ENCODE measurements at places on chromosomes 11 and 22.

- peak; percentile 89 for DNase-seq
These were observed at the start of gene MFNG for GRCh38 chr22:37486224-37486845. Gene MFNG, minus strand, starts transcription at chr22:37486384. Its CDS starts 207 bp downstream, at chr22:37486177.

DNA sequence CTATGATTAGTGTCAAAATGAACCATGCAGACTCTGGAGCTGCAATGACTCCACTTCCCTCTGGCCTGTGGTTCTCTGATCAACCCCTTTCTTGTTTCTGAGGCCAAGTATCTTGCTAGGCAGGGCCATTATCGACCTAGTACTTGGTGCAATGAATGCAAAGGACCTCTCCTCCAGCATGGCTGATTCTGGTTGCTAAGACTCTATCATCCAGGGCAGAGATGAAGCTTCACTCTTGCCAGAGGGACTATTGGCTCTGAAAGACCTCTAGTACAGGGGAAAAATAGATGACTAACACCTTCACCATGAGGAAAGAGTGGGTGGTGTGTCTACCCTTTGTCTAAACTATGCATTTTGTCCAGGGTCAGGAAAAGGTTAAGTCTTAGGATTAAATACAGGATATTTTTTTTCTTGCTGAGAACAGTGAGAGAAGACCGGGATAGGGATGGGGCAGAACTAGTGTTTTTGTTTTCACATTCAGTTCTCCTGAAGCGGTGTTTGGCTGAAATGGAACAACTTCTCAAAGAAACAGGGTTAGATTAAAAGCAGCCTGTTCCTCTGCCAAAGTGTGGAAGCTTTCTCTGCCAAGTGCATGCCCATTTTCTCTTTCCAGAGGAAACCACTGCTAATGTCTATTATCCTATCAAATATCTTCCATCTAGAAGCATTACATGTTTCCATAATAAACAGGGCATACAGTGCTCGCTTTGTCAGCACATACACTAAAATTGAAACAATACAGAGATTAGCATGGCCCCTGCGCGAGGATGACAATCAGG, 5.0 kb upstream of the MTFP1 start:
- DNase-seq = no peak

- no peak for DNase-seq
These were observed 65.1 kb upstream of the CD44 start for GRCh38 chr11:35073691-35074419.

- DNase-seq = no peak
These were observed 829 bp upstream of the ZBED5 start for GRCh38 chr11:10858439-10859325.

- no peak for DNase-seq
These were observed 5.6 kb downstream of the MS4A10 start for GRCh38 chr11:60790726-60791125.

GRCh38 chr11:33988586-33989370, 62.8 kb upstream of the CAPRIN1 start:
- no peak for DNase-seq

DNA sequence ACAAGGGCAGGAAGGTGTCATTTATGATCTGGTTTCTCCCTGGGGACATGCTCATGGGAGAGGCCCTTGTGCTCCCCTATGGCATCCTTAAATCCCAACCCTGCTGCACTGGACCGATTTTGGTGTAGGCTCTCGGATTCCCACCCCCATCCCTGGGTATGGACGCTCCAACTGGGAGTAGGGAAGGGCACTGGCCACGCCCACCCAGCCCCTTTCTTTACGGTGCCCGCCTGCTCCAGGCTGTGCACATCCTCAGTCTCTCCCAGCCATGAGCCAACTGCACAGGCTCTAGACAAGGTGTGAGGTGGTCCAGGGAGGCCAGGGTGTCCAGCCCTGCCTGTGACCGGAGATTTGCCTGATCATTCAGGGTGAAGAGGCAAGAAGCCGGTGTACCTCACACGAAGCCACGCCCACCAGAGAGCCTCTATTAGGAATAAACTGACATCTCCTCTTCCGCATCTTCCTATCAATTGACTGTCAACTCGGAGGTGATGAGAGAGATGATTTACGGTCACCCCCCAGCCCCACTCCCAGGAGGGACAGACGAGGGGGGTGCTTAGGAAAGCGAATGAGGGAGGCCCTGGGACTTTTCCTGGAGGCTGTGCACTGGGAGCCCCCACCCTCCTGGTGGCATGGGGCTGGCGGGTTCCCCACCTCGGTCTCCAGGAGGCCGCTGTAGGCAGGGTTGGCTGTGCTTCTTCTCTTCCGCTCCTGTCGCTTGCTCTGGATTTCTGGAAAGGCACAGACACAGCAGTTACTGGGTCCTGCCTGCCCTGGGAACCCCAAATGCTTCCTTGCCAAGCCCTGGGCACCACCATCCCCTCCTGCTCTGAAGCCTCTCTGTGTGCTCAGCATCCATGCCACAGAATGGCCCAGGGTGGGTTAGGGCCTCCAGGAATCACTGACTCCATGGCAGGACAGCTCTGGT, 116.7 kb downstream of the PHF21B start:
- DNase-seq = no peak

DNA sequence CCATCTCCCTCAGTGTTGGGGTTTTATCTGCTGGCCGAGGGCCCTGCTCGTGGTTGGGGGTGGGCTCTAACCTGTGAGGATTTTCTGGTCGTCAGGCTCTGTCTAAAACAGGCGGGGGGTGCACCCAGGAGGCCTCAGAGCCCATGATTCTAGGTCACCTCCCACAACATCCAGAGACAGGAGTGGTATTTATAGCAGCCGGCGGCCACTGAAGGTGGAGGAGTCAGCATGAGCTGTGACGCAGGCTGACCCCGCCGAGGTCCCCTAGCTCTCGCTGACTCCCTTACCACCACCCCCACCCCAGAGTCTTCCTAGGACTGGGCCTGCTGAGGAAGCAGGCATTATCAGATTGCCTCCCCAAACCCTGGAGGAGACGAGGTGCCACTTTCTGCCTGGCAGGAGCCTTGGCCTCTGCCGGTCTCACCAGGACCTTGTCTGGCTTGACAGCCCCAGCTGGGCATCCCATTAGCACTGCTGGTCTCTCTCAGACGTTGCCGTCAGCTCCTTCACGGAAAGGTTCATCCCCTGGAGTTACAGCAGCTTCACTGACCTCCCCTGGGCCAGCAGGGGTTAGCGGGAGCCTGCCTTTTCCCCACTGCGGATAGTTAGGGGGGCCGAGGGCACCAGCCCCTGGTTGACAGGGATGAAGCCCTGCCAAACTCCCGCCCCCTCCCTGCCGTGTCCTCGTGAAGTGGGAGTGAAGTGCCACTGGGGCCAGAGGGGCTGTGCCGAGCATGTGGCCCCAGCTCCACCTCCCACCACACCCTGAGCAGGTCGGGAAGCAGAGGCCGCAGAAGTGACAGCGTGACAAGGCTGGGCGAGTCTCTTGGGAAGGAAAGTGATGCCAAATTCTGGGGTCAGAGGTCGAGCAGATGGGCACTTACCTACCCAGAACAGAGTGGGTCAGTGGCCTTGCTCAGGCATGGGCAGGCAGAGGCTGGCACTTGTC, 26.5 kb downstream of the DAGLA start:
- no peak for DNase-seq

DNA sequence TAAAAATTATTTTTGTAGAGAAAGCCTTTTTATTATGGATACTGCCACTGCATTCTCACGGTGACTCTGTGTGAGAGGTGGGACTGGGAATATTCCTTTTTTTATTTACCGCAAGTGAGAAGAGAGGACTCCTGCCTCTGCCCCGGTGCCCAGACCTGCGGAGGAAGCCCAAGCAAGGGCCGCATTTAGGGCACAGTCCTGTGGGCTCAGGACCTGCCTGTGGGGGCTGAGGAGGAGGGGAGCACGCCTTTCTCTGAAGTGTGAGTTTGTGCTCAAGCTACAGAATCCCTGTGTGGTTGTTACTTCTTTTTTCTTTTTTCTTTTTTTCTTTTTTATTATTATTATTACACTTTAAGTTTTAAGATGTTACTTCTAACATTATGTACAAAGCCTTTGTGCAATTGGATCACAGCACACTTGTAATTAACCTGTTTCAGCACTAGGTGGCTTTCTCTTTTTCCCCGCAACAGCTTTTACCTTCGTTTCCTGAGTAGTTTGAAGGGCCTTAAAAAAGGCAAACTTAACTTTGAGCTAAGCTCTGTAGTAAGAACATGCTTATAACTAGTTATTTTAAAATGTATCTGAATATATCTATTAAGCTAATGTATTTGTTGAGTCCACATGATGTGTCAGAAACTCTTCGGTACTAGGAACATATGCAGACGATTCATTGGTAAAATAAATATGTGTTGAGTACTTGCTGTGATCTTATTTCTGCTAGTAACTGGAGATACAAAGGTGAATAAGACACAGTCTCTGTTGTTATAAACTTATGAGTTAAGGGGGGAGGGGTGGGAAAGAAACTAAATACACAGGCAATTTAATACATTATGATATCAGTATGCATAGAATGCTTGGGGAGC, 18.3 kb downstream of the AMOTL1 start:
- DNase-seq = no peak

- DNase-seq = no peak
These were observed 43.3 kb downstream of the PARVA start for GRCh38 chr11:12420706-12421105.

DNA sequence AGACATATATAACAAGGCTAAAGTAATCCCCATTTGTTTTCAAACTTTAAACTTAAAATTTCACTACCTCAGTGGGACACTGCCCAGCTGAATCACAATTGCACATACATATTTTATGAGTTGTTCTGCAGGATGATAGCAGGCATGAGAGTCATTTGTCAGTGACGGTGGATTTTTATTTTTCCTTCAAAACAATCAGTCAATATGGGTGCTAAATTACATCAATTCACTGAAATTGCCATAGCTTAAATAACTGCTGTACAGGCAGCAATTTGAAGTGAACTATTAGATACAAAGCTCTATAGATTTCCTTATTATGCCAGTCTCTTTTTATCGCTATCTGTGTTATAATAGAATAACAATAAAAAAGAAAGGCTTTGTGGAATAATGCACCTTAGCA, 784.6 kb upstream of the ANO3 start:
- no peak for DNase-seq

DNA sequence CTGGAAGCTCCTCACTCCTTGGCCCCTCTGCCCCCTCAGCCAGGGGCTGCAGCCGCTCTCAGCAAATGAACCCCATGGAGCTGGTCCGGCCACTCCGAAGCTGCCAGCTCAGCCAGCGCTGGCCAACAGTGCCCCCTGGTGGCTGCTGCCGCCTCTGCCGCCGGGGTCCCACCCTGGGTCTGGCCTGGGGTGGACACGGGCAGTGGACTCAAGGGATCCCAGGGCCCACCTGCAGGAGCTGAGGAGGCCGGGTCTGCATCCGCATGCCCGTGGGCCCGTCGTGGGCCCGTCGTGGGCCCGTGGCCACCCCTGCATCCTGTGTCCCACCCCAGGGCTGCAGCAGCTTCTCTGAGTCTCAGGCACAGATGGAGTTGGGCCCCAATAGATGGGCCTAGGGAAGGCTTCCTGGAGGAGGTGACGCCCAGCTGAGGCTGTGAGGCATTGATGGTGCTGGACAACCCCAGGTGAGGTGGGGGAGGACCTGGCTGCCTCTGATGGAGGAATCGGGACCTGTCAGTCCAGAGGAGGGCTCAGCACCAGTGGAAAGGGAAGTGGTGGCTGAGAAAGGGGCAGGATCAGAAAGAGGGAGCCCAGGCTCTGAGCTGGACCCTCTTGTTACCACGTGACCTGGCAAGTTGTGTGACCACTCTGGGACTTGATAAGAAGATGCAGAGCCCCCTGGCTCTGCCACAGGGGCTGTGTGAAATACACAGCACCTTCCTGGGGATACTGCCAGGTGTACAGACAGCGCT, 522.3 kb downstream of the BRD1 start:
- DNase-seq = peak; percentile 89

GRCh38 chr11:34610324-34611041, 10.4 kb upstream of the EHF start:
- DNase-seq = no peak

GRCh38 chr22:46010207-46010867, 33.4 kb upstream of the WNT7B start:
- no peak for DNase-seq

DNA sequence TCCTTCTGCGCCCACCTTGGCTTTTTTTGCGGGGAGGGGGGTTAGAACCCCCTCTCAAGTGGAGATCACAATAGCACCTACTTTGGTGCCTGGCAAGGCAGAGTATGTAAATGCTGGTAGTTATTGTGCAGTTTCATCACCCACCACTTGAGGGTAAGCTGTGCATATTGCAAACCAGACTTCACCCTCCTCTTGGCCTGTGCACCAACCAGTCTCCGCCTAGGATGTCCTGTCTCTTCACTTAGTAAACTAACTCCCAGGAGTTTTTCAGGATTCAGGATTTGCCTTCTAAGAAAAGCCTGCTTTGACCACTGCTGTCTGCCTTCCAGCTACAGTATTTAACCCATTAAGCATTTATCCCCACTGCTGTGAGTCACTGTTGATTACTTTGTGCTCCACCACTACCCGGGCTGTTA, 2.0 kb upstream of the UBXN1 start:
- DNase-seq = no peak

DNA sequence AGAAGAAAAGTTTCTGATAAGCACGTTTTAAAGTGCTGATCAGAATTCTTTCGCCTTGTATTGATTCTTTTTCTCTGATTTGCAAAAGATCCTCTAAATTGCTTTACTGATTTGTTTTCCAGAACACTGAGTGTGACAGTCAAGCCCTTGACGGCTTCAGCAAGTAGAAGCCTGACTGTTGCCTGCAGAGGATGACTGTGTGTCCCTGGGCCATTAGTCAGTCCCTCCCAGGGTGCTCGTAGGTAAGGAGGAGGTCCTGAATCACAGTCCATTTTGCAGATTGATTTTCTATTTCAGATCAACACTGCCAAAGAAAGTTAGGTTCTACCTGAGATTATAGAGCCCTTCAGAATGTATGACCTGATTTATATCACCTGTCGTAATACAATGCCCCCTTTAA, 38.6 kb upstream of the POGLUT3 start:
- DNase-seq = no peak

- no peak for DNase-seq
These were observed 76.9 kb upstream of the ANO1 start for GRCh38 chr11:70001246-70001645.

GRCh38 chr11:3199537-3200295, 18.9 kb downstream of the MRGPRG start:
- DNase-seq = no peak

GRCh38 chr11:17462940-17463339, 13.7 kb downstream of the ABCC8 start:
- no peak for DNase-seq

- DNase-seq = no peak
These were observed 81.3 kb upstream of the TP53I11 start for GRCh38 chr11:45031912-45032519.

- peak; percentile 41 for DNase-seq
These were observed at the start of gene SYT13 for GRCh38 chr11:45285930-45286632. Gene SYT13, minus strand, starts transcription at chr11:45286341. Its CDS starts 134 bp downstream, at chr11:45286207.

- DNase-seq = peak; percentile 66
These were observed 4.5 kb downstream of the GSTT2 start for GRCh38 chr22:23984430-23984829.

- no peak for DNase-seq
These were observed 3.0 kb upstream of the SLCO2B1 start for GRCh38 chr11:75147875-75148263.

DNA sequence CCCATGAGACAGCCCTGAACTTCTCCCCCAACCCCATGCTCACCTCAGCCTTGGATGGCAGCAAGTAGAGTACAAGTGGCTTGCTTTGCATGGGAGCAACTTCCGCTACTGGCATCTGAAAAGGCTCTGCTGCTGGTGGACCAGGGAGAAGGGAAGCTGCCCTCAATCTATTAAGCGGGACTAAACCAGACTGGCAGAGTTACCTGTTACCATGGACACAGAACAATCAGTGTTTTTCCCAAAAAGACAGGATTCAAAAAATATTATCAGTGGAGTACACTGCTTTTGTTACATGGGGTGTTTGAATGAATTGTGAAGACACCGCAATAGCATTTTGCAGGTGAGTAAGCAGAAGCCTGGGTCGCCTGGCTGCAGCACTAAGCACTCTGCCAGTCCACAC, 631.4 kb upstream of the B3GAT1 start:
- DNase-seq = no peak

All from activated CD8-positive, alpha-beta memory T cell treated with anti-CD3 and anti-CD28 coated beads for 24 hours (primary cell).